Activated CD4-positive, alpha-beta T cell treated with anti-CD3 and anti-CD28 coated beads for 36 hours (primary cell): ENCODE measurements at places on chromosomes 7 and 10. TPM values are rescaled to one million over a fixed set of nuclear protein-coding genes. Genes with fewer than 3 reads are reported as not detected.

- no peak for DNase-seq
Measured at GRCh38 chr7:68429411-68430117, 1168.7 kb upstream of the AUTS2 start.

DNA sequence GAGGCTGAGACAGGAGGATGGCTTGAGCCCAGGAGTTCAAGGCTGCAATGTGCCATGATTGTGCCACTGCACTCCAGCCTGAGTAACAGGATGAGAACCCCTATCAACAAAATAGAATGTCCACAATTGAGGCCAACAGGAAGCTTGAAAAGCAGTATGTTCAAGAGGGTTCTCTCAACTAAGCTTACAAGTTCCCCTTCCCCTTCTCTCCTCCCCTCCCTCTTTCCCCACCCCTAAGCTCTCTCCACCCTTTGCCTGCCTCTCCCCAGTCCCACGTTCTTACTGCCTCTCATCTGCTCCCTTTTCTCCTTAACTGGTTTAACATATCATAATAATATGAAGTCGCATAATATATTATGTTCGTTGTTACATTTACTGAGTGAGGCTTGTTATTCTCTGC, 35.4 kb downstream of the KIAA1549 start:
- no peak for DNase-seq

- DNase-seq, result peak; percentile 30
Measured at GRCh38 chr7:131370523-131370968, 42.9 kb downstream of the MKLN1 start.

DNA sequence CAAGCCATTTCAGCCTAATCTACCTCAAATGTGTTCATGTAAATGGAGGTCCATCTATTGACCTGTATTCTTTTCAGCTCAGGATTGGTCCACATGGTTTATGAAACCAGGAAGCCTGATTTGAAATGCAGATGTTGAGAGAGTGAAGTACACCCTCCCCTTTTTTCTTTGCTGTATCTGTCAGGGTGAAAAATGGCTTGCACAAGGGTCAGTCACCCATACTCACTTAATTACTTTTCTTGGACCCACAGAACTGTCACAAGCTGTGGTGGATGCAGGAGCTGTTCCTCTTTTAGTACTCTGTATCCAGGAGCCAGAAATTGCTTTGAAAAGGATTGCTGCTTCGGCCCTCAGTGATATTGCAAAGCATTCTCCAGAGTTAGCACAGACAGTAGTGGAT, 41.2 kb downstream of the SPAG6 start:
- no peak for DNase-seq

DNA sequence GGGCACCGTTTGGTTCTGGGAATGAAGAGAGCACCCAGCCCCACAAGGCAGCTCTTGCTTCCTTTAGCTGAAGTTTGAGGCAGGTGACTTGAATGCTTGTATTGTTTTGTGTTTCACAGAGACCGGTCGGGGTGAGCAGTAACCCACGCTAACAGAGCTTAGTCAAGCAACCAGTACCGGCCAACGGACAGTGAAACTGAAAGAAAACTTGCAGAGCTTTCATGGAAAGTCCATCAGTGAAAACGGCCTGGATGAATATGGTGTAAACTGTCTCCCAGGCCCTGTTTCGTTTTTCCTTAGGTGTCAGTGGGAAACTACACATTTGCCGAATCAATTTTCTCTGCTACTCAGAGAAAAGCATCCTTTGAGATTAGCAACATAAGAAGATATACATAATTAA, 101.1 kb downstream of the LYZL1 start:
- DNase-seq, result no peak

Gene NUDT13
- 1.6 TPM for total RNA-seq

Gene NODAL
- total RNA-seq, result not detected

GRCh38 chr7:7553386-7553785, 13.3 kb upstream of the MIOS start:
- no peak for DNase-seq

DNA sequence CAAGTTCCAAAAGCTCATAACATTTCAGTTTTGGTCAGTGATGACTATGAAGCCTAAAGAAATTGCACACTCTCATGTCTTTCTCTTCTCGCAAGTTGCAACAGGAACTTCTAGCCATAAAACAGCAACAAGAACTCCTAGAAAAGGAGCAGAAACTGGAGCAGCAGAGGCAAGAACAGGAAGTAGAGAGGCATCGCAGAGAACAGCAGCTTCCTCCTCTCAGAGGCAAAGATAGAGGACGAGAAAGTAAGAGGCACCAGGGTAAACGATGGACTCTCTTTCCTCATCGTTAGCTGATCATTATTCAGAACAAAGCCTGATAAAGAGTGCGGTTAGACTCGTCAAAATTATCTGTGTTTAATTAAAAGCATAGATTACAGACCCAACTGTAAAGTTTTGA, 94.7 kb downstream of the HDAC9 start:
- DNase-seq, result no peak

GRCh38 chr7:157599491-157599890, 262.7 kb downstream of the DNAJB6 start:
- DNase-seq, result no peak

DNA sequence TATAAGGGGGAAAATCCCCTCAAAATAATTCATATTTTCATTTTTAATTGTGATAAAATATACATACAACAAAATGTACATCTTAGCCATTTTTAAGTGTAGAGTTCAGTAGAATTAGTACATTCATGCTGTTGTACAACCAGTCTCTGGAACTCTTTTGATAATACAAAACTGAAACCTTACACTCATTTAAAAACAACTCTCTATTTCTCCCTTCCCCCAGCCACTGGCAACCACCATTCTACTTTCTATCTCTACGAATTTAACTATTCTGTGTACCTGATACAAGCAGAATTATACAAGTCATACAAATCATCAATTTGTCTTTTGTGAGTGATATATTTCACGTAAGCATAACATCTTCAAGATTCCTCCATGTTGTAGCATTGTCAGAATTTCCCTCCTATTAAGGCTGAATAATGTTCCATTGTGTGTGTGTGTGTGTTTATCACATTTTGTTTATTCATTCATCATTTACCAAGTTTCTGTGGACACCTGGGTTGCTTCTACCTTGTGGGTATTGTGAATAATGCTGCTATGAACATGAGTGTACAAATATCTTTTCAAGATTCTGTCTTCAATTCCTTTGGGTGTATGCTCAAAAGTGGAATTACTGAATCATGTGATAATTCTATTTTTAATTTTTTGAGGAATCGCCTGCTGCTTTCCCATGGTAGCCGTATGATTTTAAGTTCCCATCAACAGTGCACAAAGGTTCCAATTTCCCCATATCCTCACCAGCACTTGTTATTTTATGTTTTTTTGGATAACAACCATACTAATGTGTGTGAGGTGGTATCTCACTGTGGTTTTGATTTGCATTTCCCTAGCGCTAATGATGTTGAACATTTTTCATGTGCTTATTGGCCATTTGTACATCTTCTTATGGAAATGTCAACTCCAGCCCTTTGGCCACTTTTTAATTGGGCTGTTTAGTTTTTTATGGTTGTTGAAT, 4.7 kb upstream of the EBLN1 start:
- DNase-seq, result peak; percentile 50

Gene ZNF786
- total RNA-seq, result 4.4 TPM

GRCh38 chr7:44061645-44062179, 3.7 kb downstream of the PGAM2 start:
- peak; percentile 0 for DNase-seq

DNA sequence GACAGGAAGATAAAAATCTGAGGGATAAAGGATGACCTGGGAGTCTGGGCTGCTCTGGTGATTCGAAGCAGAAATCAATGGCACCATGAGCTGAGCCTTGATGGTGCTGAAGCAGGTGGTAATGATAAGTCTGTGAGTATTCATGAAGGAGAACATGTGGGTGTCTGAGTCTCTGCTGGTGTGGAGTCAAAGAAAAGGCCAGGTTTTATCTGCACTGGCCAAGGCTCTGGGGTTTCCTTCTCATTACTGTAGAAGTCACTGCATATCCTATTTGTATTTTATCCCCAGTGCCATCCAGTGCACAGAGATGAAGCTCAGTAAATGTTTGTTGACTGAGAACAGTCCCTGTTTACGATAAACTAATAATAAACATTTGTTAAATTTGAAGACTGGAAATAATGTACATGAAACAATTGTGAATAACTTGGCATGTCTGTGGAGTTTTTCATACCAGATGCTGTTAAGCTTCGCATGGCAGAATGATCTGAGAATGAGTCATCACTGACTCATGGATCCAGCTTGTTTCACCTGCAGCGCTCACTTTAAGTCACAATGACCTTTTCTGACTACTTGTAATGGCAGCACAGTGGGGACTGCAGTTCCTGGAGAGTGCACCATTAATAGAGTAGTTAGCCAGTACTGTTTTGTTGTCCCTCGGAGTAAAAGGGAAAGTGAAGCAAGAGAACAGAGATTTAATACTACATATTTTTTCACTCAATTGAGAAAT, 538.5 kb downstream of the HTR7 start:
- DNase-seq, result peak; percentile 30

DNA sequence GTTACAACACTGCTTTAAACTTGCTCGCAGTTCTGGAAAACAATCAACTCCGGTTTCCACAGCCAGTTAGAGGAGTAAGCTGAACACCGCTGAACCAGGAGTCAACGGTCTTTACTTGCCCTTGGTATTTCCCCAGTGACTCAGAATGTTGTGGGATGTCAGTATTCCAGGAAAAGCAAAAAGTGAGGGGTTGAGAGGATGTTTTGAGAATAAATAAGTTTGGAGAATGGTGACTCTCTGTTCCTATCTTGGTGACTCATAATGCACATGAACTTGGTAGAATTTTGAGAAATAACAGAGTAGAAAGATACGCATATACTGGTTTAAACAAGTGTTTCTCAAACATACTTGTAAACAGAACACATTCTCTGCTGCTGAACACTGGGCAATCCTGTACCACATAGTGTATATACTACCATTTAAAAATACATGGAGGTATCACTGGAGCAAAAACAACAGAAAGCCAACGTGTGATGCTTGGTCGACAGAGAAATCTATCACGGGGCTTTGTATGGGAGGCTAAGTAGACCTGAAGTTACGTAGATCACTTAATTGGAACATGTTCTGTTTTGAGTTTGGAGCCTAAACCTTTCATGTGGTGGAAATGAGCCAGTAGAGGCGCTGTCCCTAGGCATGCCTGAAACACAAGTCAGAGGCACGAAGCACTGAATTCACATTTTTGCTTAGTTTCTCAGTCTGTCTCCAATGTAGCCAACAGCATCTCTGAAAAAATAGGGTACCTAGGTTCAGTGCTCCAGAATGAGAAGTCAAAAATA, 534.3 kb downstream of the PARD3 start:
- DNase-seq, result peak; percentile 28

- peak; percentile 92 for DNase-seq
Measured at GRCh38 chr10:5775685-5776084, 37.5 kb downstream of the GDI2 start.

GRCh38 chr10:52322936-52323335, 8.9 kb downstream of the DKK1 start:
- DNase-seq, result no peak

DNA sequence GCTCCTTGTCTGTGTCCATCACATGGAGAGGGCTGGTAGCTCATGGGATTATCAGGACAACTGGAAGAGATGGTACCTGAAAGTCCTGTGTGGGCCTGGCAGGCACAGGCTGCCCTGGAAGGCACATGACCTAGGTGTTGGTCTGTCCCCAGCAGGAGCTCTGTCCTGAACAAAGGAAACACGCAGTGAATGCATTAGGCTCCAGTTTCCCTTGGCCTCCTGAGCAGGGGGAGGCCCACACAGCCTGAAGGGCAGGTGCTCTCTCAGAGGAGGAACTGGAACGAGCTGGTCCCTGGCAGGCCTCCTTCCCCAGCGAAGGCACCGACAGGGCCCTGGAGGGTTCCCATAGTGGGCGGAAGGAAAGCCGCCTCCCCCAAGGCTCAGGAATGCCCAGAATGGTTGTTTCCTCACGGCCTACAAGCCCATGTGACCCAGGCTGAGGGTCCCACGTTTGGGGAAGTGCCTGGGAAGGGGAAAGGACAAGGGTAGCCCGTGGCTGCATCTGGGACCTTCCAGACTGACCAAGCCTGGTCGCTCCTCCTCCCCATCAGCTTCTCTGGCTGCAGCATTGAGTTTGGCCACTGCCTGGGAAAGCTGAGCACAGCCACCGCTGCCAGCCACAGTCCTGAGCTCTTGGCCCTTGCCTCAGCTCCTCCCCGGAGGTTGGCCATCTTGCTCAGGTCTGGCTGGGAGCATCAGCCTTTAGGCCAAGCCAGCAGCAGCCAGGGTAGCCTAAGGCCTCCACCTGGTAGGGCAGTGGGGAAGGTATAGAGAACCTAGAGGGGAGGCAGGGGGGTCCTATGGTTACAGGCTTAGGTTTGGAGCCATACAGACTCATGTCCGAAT, 21.8 kb downstream of the CXCL12 start:
- no peak for DNase-seq

DNA sequence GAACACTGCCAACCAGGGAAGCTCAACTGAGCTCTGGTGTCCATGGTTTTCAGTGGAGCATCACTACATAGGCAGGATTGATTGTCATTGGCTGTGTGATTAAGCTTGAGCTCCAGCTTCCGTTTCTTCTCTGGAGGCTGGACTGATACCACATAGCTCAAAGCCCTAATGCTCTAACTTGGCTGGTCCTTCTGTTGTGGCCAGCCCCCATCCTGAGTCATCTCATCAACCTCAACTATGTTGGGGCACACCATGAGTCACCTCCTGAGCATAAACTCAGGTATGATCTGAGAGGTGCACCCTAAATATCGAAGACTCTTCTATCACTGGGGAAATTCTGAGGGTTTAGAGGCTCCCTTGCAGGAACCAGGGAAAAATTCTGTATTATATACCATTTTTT, 114.5 kb upstream of the INHBA start:
- peak; percentile 15 for DNase-seq

Gene ANXA8
- not detected for total RNA-seq

Gene GRM8
- total RNA-seq, result not detected

Gene SPDYE2B
- not detected for total RNA-seq

Gene DGKI
- 3.0 TPM for total RNA-seq

Gene NME8
- not detected for total RNA-seq

- DNase-seq, result no peak
Measured at GRCh38 chr10:55813451-55814170, 547.4 kb downstream of the ZWINT start.

- DNase-seq, result no peak
Measured at GRCh38 chr10:78202386-78202785, 168.7 kb downstream of the RPS24 start.

GRCh38 chr10:110641256-110641655, 2.9 kb upstream of the RBM20 start:
- DNase-seq, result peak; percentile 76

GRCh38 chr7:51973939-51974338, 657.3 kb upstream of the COBL start:
- DNase-seq, result no peak

- no peak for DNase-seq
Measured at GRCh38 chr7:121913947-121914675, 41.1 kb downstream of the PTPRZ1 start.

Gene ARMS2
- not detected for total RNA-seq

Gene MLXIPL
- not detected for total RNA-seq

GRCh38 chr7:51456-52068, 140.8 kb upstream of the FAM20C start:
- no peak for DNase-seq

- DNase-seq, result no peak
Measured at GRCh38 chr7:141584935-141585334, 33.7 kb downstream of the AGK start.

Gene LLCFC1
- total RNA-seq, result not detected

Gene PFKP
- 231 TPM for total RNA-seq
